ENCODE measurements at places on chromosomes 1 and 21.

DNA sequence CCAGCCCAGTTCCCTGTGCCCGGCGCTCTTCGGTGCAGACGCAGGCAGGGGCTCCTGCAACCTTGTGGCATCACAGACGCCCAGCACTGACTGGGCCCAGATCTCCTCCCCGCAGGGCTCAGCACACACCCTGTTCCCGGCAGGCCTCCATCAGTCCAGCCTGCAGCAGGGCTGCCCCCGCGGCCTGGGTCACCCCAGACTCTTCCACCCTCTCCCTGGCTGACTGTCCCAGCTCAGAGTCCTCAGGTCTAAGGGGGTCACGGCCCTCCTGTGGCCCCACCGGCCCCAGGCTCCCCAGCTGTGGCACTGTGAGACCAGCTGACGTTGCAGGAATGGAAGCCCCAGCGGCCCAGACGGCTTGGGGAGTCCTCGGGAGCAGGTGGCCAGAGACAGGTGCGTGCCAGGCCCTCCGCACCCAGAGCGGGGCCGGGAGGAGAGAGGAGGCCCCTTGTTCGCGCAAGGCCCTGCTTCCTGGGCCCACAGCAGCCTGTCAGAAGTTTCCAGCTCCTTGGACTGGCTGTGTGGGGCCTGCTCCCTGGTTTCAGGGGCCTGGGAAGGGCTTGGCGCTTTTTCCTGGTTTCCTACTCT lies 4.2 kb downstream of the B3GALT6 start:
- no peak for DNase-seq

- no peak for DNase-seq
These were observed 54.8 kb downstream of the PIK3R3 start for GRCh38 chr1:46077644-46078043.

DNA sequence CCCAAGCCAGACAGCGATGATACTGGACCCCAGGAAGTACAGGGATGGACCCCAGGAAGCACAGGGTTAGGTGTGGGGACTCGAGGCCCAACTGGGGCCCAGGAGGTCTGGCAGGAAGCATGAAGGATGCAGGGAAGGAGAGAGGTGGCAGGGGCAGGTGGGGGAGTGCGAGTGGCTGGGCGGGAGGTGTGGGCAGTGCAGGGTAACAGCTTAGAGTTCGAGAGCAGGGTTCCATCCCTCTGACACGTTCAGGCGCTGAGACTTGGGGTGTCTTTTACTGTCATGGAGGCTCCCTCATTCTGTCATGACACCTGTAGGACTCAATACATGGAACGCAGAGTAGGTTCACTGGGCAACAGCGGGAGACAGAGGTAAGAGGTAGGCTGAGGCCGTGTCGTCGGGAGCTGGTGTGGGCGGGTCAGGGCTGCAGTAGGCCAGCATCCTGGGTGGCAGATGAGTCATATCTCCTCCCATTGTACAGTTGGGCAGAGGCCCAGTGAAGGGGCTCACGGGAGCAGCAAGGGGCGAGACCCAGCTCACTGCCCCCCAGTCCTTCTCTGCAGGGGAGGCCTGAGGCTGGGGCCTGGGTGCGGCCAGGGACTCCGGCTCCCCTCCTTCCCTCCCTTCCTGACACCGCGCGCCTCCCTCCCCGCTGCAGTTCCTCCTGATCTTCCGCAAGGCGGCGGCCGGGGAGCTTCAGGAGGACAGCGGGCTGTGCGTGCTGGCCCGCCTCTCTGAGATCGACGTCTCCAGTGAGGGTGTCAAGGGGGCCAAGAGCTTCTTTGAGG lies 11.6 kb upstream of the CTRC start:
- no peak for DNase-seq

GRCh38 chr1:229452956-229453801 lies 19.3 kb upstream of the ACTA1 start:
- DNase-seq, result no peak

GRCh38 chr1:198018529-198018928 lies 101.4 kb downstream of the LHX9 start:
- no peak for DNase-seq

- no peak for DNase-seq
These were observed 4.1 kb downstream of the KRTAP21-3 start for GRCh38 chr21:30714456-30714855.

DNA sequence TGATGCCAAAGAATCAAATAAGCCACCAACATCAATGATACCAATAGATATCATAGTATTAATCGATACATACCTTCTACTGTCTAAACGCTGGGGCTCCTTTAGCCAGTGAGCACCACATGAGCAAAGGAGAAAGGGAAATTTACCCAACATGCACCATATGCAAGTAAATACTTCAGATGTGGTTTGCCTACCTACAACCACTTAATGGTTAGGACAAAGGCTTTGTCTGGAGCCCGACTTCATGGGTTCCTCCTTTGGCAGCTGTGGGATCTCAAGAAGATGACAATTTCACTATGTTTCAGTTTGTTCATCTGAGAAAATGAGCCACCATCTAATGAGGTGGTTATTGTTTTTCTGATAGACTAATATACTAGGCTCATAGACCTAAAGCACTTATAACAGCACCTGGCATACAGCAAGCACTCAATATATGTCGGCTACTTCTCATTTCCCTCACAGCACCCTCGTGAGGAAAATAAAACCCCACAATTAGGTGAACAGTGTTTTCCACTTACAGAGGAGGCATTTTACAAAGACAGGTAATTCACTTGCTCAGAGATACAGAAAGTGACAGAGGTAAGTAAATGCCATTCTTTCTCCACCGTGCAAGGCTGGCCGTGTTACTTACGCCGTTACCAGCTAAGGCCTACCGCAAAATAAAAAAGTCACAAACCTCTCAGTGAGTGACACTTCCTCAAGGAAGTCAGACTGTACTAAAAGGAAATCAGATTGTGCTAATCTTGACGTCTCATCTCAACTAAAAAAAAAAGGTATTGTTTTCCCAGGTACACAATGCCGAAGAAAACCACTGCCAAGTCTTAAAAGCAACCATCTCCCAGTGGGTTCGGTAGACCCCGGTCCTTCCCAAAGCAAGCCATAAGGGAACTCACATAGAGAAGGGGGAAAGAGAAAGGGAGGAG lies 1.6 kb downstream of the TTC13 start:
- DNase-seq, result no peak

- no peak for DNase-seq
These were observed 33.5 kb downstream of the EPHA2 start for GRCh38 chr1:16122350-16122881.

DNA sequence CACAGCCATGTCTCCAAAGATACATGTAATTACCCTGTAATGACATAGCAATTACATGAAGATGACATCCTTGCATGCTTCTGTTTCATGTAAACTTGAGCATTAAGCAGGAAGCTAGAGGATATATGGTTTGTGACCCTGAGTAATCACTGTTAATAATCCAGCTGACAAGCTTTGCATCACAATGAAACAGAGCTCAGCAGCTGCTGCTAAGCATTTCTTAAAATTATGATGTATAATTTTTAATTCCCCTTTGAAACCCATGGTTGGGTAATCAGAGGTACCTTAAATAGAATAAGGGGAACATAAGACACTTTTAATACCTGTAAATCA lies 293.5 kb downstream of the NTNG1 start:
- DNase-seq, result no peak

GRCh38 chr1:167439301-167439988 lies 78.9 kb downstream of the CD247 start:
- no peak for DNase-seq

GRCh38 chr1:229769006-229769405 lies 143.0 kb downstream of the URB2 start:
- no peak for DNase-seq

DNA sequence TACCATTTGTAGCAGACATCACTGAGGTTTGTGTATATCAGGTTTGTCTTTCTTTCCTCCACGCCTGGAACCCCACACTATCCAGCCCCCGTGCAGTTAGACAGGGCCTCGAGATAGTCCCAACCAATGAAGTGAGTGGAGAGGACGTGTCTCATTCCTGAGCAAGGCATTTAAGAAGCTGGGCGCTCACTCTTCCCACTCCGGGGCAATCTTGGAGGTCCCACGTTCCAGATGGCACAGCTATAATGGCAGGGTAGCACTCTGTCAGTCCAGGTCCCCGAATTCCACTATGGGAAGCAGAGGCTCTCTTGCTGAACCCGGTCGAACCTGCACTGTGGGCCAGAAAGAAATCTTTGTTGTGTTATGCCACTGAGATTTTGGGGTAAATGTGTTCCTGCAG lies 57.3 kb upstream of the CSF3R start:
- DNase-seq, result no peak

GRCh38 chr1:243465081-243465480 lies 209.2 kb downstream of the SDCCAG8 start:
- no peak for DNase-seq

- DNase-seq, result no peak
These were observed 6.0 kb upstream of the PITHD1 start for GRCh38 chr1:23772049-23772853.

GRCh38 chr1:14160781-14161180 lies 437.7 kb upstream of the KAZN start:
- DNase-seq, result no peak

DNA sequence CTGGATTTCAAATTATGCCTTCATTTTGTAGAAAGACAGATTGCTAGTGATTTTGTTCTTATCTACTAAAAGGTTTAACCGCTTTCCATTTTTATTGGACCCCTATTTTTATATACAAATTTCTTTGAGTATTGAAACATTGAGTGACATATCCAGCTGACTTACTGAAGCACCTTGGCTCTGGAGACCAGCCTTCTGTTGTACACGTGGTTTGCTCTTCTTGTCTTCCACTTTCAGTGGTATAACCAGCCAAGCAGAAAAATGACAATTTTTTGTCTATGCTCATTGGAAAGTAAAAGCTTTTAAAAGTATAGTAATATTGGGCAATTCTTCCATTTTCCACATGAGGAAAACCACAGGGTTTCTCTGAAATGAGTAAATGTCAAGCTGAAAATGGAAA lies 4.4 kb downstream of the F13B start:
- no peak for DNase-seq

GRCh38 chr1:119720866-119721440 lies 9.2 kb downstream of the PHGDH start:
- no peak for DNase-seq

GRCh38 chr1:86826856-86827255 lies 87.1 kb downstream of the SELENOF start:
- no peak for DNase-seq

DNA sequence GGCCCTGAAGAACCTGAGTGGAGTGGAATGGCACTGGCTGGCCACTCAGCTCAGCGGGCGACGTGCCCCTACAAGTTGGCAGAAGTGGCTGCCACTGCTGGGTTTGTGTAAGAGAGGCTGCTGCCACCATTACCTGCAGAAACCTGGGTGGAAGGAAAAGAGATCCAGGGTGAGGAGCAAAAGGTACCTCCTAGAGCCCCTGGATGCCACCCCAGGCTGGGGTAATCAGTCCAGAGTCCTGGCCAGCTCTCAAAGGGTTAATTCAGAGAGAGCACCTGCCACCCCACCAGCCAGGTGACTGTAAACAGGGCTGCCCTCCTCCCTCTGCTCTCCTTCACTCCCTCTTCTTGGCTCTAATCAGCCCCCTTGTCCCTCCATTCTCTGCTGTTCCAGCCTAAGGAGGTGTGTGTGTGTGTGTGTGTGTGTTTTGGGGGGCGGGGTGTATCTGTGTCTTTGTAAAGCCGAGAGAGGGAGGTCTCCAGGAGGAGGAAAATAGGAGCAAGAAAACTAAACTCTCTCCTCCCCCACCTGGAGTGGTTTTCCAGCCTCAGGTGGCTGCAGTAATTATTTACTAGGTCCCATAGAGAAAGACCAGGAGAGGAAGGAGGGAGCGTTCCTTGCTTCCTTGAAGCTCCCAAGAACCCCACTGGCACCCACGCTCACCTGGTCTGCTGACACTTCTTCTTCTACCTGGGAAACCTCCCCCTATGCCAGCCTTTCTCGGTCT lies 12.6 kb downstream of the TRIM46 start:
- no peak for DNase-seq

DNA sequence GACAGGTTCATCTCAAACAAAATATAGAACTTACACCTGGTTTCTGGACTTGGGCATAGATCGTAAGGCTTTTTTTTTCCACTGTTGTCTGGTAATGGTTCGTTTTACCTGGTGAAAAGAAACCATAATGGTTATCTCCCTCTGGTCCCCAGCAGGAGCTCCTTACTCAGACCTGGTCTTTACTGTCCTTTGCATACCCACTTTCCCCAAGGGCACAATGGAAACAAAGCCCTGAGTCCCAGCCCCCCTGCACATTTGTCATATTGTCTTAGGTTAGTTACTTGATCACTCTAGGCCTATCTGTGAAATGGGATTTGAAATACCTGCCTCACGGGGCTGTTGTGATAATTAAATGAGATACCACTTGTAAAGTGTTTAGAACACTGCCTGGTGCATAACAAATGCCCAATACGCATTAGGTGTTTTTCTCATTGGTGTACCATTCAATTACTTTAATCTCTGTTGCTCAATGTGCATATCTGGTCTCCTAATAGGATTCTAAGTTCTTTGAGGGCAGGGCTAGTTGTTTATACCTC lies 27.0 kb downstream of the SLAMF1 start:
- DNase-seq, result no peak

GRCh38 chr1:151585622-151586021 lies 26.2 kb upstream of the SNX27 start:
- no peak for DNase-seq

GRCh38 chr21:36506482-36506881 lies 26.6 kb upstream of the CLDN14 start:
- DNase-seq, result no peak

GRCh38 chr1:186564582-186564981 lies 103.7 kb upstream of the PDC start:
- DNase-seq, result no peak

DNA sequence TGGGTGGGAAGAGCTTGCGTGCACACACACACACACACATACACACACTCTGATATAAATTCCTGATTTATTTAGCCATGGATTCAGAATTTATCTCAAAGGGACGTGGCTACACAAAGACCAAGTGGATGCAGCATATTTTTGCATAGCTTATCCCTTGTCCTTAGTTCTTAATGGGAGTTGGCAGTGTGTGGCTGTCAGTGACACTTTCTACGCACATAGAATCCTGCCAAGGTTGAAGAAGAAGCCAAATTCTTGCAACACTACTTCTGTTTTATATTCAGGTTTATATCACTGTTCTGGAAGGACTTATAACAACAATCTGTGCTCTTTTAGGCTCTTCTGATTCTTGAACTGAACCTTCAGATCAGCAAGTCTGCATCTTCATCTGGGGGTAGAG lies 292.7 kb downstream of the CAMTA1 start:
- DNase-seq, result no peak

DNA sequence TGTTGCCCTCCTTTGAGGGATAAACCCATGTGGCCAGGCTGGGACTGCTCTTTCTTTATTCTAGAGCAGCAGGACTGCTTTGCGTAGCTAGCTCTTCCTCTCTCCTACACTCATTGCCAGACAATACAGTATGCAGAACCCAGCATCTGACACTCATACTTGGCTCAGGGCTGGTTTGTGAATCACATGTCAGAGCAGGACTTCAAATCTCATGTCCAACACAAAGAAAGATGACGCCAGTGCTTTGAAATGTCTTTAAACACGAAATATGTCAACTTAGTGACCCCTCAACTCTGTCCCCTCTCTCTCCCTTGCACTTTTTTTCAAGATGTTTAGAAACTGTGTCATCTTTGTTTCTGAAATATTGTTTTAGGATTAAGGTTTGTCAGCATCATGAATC lies 135.0 kb downstream of the TGFB2 start:
- DNase-seq, result no peak

All from smooth muscle cell of the brain vasculature (primary cell).